Astrocyte (in vitro differentiated cells and primary cell): ENCODE measurements at places on chromosomes 6 and 20. TPM values are rescaled to one million over a fixed set of nuclear protein-coding genes. Genes with fewer than 3 reads are reported as not detected.
A peak's percentile ranks its signal among the peaks of the same experiment; 100 is the strongest.

DNA sequence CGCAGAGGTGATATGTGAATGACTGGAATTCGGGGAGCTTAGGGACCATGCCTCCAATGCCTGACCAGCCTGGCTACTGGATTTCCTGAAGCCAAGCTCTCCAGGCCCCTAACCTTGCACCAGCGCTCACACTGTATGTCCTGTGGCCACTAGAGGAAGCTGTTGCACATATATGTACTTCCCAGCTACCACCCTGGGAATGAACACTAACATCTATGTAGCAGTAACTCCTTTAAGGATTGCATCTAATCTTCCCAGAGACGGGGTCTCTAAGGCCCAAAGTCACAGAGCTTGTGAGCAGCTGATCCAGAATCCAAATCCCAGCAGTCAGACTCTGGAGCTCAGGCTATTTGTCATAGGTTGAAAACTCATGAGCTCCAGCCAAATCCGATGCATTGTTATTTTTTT, 20.4 kb upstream of the BPIFB1 start:
- peak; percentile 30 for DNase-seq

PPIL6 gene
- 1.6 and 1.7 TPM in 2 replicates for total RNA-seq

SPATS1 gene
- not detected in 2 replicates for total RNA-seq

- DNase-seq = no peak
These were observed 20.4 kb downstream of the MAN1A1 start for GRCh38 chr6:119328892-119329793.
